ENCODE measurements at places on chromosomes 7 and 10.

GRCh38 chr10:129958629-129959543 is 5.2 kb downstream of the EBF3 start:
- DNase-seq = no peak

- no peak for DNase-seq
Measured at GRCh38 chr7:126499481-126499880, 753.3 kb downstream of the GRM8 start.

GRCh38 chr10:110613996-110614495 is 30.1 kb upstream of the RBM20 start:
- DNase-seq = no peak

DNA sequence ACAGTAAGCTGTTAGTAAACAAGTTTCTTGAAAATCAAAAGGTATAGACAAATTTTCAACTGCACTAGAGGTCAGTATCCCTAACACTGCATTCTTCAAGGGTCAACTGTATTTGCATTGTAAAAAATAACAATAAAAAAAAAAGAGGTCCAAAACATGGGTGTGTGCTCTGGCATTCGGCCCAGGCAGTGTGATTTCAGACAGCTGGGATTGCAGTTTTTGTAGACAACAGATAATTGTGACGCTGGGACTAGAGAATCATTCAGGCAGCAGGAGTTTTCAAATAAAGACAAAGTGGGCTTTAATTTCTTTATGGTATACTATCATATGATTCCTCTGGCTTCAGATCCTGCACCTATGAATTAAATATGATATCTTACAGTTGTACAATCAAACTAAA is 543.2 kb upstream of the SEMA3D start:
- DNase-seq = no peak

- DNase-seq = no peak
Measured at GRCh38 chr7:17242504-17242903, 55.9 kb upstream of the AHR start.

DNA sequence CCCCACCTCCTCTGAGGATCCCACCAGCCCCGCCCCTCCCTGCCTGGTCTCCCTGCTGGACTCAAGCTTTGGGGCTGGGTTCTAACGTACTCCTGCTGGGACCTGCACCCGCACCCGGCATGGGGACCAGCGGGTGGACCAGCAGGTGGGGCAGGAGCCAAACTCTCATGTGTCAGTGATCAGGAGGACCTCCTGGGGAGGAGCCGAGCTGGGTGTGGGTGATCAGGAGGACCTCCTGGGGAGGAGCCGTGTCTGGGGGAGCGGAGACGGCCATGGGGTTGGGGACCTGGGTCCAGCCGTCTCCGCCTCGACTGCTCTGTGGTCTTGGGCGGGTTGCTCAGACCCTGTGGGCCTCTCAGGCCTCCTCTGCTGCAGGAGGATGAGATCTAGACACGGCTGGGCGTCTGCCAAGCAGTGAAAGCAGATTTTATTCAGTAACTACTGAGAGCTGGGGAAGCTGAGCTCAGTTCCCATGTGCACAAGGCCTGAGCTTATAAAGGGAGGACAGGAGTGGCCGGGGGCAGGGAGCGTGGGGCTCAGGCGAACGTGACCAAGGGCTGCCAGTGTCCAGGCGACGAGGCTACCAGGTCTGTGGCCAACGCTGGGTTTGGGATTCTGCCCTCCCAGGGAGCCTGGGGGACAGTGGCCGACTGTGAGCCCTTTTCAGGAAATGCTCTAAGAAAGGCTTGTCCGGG is 33.6 kb upstream of the UTF1 start:
- no peak for DNase-seq

DNA sequence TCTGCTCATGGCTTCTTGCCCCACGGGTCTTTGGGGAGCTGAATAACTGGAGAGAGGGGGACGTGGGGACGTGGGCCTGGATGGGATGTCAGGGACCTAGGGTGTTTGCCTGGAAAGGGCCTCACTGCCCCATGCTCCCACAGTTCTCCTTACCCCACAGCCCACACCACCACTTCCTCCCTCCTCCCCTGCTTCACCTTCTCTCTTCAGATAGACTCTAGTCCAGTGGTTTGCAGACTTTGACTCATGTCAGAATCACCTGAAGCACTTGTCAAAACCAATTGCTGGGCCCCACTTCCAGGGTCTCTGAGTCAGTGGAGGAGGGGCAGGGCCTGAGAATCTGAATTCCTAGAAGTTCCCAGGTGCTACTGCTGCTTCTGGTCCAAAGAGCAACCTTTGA is 327.4 kb downstream of the RPS24 start:
- no peak for DNase-seq

DNA sequence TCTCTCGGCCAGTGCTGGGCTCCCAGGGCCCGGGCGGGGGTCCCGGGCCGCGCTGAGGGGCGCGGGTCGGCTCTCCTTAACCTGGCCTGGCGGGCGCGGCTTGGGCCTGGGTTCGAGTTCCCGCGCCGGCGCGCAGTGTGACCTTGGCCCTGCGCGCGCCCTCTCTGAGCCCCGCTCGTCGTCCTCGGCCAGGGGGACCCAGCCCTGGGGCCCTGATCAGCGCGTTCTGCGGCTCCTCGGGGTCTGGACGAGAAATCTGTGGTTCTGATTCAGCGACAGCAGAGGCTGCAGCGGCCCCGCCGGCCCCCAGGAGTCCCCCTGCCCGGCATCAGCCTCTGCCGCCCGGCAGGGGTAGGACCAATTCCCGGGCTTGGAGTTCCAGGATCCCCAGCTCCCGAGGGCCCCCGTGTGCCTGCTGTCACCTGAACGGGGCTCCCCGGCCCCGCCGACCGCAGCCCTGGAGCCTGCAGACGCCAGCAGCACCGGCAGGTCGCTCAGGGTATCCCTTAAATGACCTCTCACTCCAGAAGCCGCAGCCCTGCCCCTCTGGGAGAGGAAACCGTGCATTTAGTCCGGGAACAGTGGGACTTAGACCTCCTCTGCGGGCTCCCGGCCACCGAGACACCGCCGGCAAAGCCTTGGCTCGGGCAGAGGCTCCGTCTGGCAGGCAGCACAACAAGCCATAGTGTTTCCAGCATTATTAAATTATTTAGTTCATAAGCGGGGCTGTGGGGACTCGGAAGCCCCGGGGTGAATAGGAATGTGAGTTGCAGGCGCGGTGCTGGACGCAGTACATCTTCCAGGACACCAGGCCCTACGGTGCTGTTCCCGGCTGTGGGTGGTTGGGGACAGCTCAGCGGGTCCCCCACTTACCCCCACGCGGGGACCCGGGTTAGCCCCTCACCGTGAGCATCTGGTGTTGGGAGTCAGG is 572 bp downstream of the CHST12 start:
- no peak for DNase-seq

GRCh38 chr10:87942884-87943527 is 79.6 kb downstream of the PTEN start:
- DNase-seq = no peak

DNA sequence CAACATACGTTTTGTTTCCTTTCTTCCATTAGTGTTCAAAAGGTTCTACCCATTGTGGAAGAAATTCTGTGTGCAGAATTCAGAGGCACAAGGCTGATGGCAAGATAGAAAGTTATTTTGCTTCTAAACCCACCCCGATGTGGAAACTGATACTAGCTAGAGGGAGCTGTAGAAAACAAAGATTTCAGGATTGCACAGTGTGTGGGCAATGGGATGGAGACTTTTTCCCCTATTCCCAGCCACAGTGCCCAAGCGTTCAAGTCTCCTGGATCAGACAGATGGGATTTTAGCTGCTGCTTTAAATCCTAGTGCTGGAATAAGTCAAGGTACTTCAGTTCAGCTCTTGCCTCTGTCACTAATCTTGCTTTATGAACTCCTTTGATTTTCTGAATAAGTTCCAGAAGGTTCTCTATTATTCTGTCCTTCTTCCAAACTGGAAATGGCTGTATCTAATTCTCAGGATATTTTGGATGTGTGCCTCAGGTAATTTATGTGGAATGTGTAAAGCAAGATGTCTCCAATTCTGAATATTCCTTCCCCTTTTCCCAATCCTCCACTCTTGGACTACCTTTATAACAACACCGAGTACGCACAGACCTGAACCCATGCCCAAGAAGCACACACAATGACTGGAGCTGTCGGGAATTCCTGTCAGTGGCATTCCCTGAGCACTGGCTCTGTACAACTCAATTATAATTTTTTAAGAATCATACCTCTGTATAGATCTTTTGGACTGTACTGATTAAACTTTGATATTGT is 473.0 kb downstream of the PLXDC2 start:
- DNase-seq = no peak

DNA sequence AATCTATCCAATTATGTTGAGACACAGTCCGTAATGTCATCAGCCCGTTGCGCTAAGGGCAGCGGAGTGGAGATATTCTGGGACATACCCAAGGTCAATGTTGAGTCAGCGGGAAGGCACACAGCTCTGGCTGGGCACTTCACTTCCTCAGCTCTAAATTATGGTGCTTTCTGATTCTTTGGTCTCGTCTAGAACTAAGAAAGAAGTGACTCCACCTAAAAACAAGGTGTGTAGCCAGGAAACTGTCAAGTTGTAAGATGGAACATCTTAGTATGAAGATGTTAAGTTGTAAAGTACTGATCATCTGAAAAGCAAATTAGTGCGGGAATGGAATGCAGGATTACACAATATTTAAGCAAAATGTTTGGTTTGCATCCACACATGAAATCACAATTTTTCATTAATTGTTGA is 43.1 kb downstream of the BAIAP2L1 start:
- no peak for DNase-seq

GRCh38 chr10:14532473-14533251 is 201.9 kb upstream of the FRMD4A start:
- DNase-seq = no peak

DNA sequence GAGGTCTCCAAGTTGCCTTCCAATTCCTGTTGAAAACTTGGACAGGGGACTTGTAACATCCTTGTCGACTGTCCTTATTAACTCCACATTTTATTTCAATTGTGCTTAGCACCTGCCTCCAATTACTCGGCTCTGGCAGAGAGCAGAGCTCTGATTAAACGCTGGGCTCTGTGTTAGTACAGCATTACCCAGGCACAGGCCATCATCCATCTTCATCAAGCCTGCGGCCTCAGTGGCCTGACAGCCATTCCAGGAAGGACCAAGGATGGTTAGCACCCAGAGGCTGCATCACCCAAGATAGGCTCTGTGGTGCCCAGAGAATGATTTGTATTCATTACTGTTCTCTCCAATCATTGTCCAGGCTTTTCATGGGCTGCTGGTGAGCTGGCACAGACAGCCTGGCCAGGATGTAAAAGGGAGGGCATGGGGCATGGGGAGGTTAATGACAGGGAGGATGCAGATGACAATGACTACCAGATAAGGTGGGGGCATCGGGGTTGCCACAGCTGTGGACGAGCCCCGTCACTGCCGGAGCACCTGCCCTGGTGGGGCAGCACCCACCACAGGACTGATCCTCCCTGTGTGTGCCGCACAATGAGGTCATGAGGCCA is 123.3 kb downstream of the PTPN20 start:
- DNase-seq = no peak

- DNase-seq = no peak
Measured at GRCh38 chr7:55517191-55517633, 55.1 kb downstream of the VOPP1 start.

GRCh38 chr10:63605197-63605967 is 84.2 kb downstream of the REEP3 start:
- no peak for DNase-seq
